ENCODE measurements at places on chromosomes 7 and 10. TPM values are rescaled to one million over a fixed set of nuclear protein-coding genes. Genes with fewer than 3 reads are reported as not detected.

DNA sequence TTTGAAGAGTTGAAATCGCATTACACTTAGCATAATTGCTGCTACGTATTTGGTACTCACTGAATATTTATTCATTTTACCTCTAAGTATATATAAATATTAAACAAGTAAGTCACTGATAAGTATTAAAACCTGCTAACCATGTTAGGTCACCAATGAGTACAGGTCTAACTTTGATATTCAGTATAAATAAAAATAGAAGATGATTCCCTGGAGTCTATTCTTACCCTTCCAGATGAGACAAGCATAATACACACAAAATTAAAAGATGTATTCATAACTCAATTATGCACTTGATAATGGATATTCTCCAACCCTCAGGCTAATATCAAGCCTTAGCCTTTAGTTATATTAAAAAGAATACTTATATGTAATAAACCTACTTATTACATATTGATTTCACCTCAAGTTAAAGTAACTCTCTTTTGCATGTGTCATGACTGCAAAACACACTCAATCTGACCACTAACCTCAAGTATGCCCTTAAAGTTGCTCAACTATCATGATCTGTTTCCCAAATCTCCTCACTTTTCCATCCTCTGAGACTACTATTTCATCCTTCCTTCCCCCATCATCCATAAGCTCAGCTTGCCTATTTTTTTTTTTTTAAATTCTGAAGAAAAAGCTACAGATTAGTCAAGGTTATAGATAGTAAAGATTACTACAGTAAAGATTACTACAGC, 46.8 kb downstream of the IPMK start:
- no peak for DNase-seq

- no peak for DNase-seq
Observed at GRCh38 chr7:9124320-9124719, 690.9 kb downstream of the NXPH1 start.

DNA sequence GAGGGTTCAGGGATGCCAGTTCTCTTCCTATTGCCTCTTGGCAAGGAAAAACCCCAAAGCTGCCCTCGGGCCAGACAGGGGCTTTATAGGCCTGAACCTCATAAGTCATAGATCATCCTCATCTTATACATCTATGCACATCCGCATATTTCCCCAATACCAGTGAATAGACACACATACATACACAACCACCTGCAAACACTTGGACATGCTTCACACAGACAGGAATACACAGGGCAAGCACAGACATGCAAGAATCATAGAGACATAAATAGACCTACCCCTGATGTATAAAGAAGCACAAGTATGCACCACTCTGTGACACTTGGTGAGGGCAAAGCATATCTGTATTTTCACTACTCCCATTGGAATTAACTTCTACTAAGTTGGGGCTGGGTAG, 30.7 kb downstream of the MBL2 start:
- no peak for DNase-seq

DNA sequence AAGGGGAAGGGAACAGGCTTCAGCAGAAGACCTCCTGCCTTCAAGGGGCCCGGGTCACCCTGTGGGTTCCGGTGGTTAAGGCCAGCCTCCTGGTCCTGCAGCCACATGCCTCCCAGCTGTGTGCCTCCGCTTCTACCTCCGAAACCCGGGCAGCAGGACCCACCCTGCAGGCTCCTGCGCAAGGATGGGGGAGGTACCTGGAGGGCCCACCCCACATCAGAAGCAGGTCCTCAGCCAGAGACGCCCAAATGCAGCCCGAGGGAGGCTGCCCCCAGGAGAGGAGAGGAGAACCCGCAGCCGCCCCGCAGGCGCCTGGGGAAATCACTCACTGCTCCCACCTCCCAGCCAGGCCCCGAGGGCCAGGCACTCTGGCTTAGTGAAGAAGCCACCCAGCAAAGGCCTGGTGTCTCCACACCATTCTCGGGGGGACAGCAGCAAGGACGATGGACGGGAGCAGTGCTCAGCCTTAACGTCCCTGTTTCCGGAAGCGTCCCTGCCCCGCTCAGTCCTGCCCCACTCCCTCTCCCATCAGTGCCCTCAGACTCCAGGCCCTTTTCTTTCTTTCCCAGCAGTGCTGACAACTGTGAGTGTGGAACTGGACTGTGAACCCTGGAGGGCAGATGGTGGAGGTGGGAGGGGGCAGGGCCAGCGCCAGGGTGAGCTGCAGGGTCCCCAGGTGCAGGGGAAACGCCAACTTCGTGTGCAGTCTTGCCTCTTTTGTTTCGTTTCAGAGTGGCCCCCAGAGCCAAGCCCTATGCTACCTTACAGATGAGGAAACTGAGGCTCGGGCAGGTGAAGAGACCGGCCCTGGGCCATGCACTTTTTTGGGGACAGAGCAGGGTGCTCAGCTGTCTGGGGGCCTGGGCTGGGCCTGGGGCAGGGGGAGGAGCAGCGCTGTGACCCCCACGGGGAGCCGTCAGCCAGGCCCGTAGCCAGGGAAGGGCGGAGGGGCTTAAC, 138.0 kb downstream of the FAM53B start:
- DNase-seq = no peak

GRCh38 chr7:22833113-22833855, 10.6 kb upstream of the TOMM7 start:
- no peak for DNase-seq

GRCh38 chr7:93212881-93213280, 13.4 kb downstream of the HEPACAM2 start:
- no peak for DNase-seq

- no peak for DNase-seq
Observed at GRCh38 chr10:86167121-86167761, 199.4 kb downstream of the GRID1 start.

GRCh38 chr7:93574646-93575554, at the start of gene CALCR:
CALCR (minus strand) TSS chr7:93574724; CDS start chr7:93486981, 87,743 bp downstream.
- no peak for DNase-seq

DNA sequence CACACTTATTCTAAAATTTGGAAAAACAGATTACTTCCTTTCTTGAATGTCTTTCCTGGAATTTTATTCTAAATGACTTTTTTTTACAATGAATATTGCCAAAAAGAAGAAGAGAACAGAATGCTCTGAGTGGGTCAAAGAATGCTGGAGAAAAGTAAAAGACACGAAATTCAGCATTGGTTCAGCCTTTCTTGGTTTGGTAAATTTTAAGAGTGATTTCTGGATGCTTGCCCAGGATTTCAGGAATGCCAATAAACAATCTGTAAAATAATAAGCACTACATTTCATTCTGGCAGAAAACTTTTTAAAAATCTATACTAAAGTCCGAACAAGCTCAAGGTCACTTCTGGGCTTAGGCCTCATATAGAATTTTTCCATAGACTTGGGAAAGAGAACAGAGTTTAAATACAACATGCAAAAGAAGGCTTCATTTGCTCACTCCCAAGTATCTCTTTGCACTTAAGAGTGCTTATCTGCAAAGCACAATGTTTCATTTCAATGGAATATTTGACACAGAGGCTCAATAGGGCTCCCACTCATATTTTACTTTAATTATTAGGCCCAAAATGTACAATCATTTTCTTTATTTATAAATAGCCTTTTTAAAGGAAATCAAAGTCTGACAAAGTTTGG, 359.5 kb upstream of the ANKRD30A start:
- DNase-seq = no peak

- no peak for DNase-seq
Observed at GRCh38 chr7:130374507-130374906, 5.8 kb upstream of the CPA1 start.

GRCh38 chr7:74334030-74334429, 44.8 kb downstream of the CLIP2 start:
- no peak for DNase-seq

GRCh38 chr10:6274040-6274439, 71.3 kb downstream of the PFKFB3 start:
- DNase-seq = no peak

GRCh38 chr7:28161331-28161730, 19.3 kb downstream of the JAZF1 start:
- no peak for DNase-seq

DNA sequence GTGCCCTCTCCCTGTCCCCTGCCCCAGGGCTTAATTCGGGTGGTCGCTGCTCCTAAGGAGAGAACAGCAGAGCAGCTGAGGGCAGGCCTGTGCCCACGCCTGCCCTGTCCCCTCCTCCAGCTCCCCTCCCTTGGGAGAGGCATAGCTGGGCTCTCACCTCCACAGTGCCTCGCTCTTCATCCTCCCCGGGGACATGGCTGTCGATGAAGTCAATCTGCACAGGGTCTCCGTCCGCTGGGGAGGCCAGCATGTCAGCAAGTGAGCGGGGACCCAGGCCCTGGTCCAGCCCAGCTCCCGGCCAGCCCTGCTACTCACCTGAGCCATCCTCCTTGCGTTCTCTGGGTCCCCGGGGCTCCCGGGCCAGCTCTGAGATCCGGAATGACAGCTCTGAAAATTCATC, 3.8 kb upstream of the SAP25 start:
- no peak for DNase-seq

GRCh38 chr7:31603046-31603445, 84.0 kb upstream of the PPP1R17 start:
- no peak for DNase-seq

DNA sequence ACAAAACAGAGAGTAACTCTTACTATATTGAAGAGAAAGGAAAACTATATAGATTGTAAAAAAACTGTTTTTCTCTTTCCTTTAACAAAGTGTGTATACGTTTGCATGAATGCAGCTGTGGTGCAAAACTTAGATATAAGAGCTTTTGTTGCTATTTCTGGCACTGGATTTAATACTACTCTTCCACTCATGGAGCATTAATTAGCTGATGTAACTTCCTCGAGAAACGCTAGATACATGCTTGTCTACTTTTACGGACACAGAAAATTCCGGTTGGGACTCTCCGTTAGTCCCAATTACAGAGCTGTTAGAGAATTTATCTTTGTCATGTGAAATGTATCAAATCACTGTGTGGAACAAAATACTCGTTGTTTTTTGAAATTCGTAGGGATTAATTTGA, 135.5 kb downstream of the ZNF22 start:
- DNase-seq = no peak

- DNase-seq = no peak
Observed at GRCh38 chr7:112238330-112238729, 31.8 kb downstream of the ZNF277 start.

GRCh38 chr7:129009437-129009836, 45.5 kb downstream of the TNPO3 start:
- DNase-seq = no peak

- no peak for DNase-seq
Observed at GRCh38 chr7:24728503-24729364, 28.5 kb downstream of the GSDME start.

- DNase-seq = no peak
Observed at GRCh38 chr10:113808168-113808567, 45.7 kb downstream of the DCLRE1A start.

DNA sequence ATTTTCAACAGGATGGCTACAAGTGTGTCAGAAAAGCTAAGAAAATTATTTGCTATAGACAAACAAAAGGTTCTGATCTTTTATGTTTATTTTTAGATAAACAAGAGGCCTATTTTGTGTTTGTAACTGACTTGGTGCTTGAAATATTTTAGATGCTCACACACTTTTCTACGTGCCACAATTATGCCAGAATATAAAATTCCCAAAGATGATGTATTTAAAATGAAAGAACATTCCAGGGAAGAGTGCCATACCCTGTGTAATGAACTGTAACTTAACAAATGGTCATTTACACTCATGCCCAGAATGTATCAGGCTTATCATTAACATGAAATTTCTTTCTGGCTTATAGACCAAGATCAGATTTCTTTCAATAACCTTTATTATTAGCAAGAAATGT, 144.9 kb upstream of the MTPN start:
- DNase-seq = no peak

Gene SEMA3D
- not detected for polyA plus RNA-seq

Gene GPR158
- polyA plus RNA-seq = not detected

Gene CALML3
- polyA plus RNA-seq = not detected

Gene PFKP
- 48.7 TPM for polyA plus RNA-seq

Gene MYPN
- polyA plus RNA-seq = not detected

Gene ATG9B
- polyA plus RNA-seq = 36.8 TPM

Gene TFR2
- 1.5 TPM for polyA plus RNA-seq

Gene EGFR
- not detected for polyA plus RNA-seq

Gene NEUROD6
- not detected for polyA plus RNA-seq

Gene CLDN4
- 0.17 TPM for polyA plus RNA-seq

Gene HDAC9
- polyA plus RNA-seq = 8.4 TPM

Gene CDK6
- polyA plus RNA-seq = 8.5 TPM

Gene GPR15LG
- not detected for polyA plus RNA-seq

Gene SH2D4B
- not detected for polyA plus RNA-seq

Gene IDI1
- polyA plus RNA-seq = 47.0 TPM

Gene STEAP1B
- polyA plus RNA-seq = not detected
